ENCODE measurements at places on chromosomes 6 and 20.
A peak's percentile ranks its signal among the peaks of the same experiment; 100 is the strongest.

DNA sequence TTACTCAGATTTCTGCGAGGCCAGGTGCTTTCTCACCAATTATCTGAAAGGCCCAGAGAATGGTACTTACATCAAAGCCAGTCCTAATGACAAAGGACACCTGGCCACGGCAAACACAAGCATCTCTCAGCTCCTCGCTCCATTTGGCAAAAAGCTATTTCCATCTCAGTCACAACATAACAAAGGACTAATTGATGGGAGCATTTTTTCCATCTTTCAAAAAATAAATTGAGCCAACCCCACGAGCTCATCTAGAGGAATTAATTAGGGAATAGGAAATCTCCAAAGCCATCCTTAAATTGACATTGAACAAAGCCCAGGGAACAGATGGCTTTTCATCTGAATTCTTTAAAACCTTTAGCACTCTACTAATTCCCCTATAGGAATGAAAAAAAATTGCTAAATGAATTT is 236.7 kb downstream of the HAO1 start:
- no peak for DNase-seq

DNA sequence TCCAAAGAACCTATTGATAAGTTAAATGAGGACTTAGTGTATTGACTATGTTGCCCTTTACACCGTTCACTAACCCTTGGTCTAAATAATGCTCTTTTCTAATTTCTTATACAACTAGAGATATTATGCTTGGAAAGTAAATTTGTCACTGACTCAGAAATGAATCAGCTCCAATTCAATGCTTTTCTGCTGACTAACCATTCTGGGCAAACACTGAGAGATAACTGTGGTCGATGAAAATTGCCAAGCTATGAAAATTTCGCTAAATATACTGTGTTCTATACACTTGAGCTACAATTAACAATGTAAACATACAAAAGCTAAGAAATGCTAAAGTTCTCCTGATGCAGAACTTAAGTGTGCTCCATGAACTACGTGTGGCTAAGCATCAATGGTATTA is 23.1 kb upstream of the FBXO9 start:
- DNase-seq: no peak

- DNase-seq: no peak
Observed at GRCh38 chr6:135113860-135114259, 59.2 kb upstream of the HBS1L start.

- peak; percentile 62 for DNase-seq
Observed at GRCh38 chr6:225121-225721, 67.1 kb upstream of the DUSP22 start.

GRCh38 chr6:162625846-162626540 is 101.6 kb downstream of the PRKN start:
- no peak for DNase-seq

DNA sequence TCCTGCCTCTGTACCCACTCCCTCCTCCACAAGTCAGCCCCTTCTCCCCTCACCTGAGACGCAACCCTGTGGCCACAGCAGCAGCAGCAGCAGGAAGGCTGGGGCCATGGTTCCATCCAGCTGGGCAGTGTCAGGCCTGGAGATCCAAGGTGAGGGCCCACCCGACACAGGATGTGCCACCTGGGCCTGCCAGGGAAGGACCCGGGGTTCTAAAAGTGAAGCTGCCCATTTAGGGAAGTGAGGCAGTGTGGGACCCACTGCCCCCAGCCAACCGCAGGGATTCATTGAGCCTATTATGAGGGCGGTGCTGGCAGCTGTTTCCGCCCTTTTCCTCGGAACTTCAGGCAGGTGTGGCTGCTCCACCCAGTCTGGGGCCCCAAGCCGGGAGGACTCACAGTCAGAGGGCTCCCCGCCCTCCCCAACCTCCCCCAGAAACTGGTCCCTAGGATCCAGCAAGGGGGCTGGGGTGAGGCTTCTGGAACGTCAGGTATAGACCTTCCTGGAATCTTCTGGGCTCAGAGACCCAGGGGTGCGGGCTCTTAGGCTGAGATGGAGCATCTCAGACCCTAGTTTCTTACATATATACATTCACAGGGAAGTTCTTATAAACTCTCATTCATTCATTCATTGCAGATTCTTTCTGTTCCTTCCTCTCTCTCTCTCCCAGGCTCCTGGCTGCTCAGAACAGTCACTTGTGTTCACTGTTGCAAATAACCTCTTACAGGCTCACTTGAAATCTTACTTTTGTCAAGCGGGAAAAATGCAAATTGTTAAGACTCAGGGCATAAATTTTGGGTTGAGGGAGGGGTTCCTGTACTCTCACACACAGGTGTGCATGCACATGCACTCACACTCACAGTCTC is at the start of gene TREML2:
Gene TREML2, minus strand, starts transcription at position 249 of the 863 bp plus-strand sequence. Its CDS starts 141 bp downstream, at position 108.
- peak; percentile 15 for DNase-seq

DNA sequence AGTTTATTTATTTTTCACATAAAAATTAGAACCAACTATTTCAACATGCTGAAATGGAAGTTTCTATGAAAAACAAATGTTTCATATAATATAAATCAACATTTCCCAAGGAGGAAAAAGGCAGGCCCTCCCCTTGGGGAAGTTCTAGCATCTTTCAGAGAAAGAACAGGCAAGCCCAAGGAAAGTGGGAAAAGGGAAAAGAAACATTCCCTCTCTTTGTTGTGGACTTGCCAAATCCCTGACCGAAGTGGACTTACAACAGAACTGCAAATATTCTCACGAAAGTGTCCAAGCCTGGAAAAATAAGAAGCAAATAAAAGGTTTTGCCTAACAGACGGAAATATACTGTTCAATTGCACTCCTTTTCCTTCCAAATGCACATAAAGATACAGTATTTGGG is 214.4 kb downstream of the ATXN1 start:
- no peak for DNase-seq

DNA sequence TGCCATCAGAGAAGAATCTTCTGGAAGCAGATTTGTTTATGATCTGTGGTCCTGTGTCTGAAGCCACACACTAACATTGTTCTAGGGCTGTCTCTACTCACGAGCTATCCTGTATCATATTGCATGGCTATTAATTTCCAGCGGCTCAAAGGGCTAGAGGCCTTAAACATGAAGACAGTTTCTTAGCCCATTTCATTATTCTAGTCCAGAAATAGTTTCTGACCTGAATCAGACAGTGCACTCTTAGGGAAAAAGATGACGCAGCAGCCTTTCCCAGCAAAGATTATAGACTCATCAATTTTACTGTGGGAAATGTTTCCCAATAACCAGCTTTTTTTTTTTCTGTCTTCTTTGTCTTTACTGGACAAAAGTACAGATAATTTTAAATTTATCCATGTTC is 105.3 kb upstream of the SUPT3H start:
- no peak for DNase-seq

- DNase-seq: peak; percentile 5
Observed at GRCh38 chr6:4637691-4638433, 138.3 kb upstream of the CDYL start.

DNA sequence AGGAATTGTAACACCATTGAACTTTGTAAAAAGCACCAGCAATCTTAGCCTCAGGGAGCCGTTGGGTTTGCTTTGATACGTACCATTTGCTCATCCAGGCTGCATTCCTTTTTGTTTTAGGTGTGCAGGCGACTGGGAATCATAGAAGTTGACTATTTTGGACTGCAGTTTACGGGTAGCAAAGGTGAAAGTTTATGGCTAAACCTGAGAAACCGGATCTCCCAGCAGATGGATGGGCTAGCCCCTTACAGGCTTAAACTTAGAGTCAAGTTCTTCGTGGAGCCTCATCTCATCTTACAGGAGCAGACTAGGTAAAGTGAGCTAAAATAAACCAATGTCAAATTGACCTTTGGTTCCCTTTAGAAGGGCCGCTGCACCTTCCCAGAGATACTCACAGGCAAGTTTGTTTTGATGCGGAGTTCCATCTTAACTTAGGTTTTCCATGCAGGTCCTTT is 1.6 kb downstream of the MYLIP start:
- no peak for DNase-seq

GRCh38 chr6:116369540-116369939 is 1.2 kb upstream of the DSE start:
- no peak for DNase-seq

- DNase-seq: no peak
Observed at GRCh38 chr20:62381202-62381797, 5.6 kb upstream of the RPS21 start.

GRCh38 chr6:10759312-10759839 is 11.8 kb downstream of the TMEM14B start:
- no peak for DNase-seq

DNA sequence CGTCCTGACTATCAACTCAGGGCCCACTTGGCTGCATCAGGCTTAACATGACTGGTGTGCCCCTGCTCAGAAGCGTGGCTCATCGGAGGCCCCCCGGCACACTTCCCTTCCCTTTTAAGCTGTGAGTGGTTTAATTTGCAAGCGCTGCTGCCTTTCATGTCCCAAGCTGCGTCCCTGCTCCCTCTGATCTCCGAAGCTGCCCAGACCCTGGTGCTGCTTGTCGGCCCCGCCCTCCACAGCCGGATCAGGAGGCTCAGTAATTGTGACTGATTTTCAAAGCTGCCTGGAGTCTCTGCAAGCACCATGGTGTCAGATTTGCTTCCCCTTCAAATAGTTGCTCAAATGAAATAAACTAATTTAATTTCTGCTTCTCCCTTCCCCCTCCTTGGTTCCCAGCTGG is 71.1 kb downstream of the CDH22 start:
- no peak for DNase-seq

- DNase-seq: no peak
Observed at GRCh38 chr6:130811932-130812331, 15.3 kb upstream of the SMLR1 start.

- DNase-seq: no peak
Observed at GRCh38 chr6:90135667-90136066, 161.0 kb downstream of the BACH2 start.

- DNase-seq: no peak
Observed at GRCh38 chr6:36906539-36907325, 21.0 kb downstream of the C6orf89 start.

GRCh38 chr6:83378621-83379388 is 52.0 kb downstream of the ME1 start:
- DNase-seq: no peak

DNA sequence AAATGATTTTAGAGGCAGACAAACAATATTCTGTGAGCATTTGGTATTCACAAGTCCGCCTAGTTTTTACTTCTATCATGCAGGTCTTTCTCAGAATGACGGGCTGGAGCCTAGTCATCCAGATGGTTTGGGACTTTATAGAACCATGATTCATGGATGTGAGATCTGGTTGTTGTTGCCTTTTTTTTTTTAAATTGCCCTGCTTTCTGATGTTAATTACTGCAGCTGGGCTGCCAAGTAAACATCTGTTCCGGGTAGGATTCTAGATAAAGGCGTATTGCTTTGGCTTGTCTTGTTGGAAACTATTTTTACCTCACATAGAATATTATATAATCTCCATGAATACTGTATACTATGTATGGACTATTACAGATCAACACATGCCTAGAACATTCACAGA is 58.1 kb downstream of the RNF217 start:
- DNase-seq: no peak

DNA sequence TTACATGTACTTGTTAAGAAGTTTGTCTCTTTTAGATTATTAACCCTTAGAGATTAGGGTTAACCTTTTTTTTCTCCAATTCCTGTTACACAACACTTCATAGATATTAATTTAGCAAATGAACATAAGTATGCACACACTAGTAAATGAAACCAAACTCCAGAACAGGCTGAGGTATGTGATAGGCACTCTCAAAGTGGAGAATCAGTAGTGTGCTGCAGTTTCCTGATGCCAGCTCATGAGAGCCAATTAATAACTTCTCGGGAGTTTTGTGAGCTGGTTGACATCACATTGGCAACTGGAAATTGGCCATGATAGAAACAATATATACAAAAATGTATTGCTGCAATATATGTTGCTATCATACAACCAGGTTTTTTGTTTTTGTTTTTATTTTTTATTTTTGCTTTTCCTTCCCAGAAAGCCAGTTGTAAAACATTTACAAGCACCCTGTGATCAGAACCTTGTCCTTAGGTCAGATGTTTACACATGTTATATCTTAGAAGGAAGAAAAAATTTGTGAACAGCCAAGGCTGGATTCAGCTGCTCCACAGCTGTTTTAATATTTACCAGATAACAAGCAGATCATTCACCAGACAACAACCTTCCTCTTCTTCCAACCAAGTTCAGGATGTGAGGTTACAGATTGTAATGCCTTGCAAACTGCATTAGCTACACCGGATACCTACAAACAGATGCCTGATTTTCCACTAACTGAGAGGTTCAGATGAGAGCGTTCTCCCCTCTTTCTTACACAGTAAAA is 42.4 kb upstream of the ECHDC1 start:
- no peak for DNase-seq

DNA sequence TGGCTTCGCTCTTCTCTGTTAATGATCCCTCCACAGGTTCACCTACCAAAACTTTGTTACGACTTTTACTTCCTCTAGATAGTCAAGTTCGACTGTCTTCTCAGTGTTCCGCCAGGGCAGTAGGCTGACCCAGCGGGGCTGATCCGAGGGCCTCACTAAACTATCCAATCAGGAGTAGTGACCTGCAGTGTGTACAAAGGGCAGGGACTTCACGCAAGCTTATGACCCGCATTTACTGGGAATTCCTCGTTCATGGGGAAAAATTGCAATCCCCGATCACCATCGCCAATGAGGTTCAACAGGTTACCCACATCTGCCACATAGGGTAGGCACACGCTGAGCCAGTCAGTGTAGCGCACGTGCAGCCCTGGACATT is 771.4 kb upstream of the DEFB115 start:
- DNase-seq: no peak

DNA sequence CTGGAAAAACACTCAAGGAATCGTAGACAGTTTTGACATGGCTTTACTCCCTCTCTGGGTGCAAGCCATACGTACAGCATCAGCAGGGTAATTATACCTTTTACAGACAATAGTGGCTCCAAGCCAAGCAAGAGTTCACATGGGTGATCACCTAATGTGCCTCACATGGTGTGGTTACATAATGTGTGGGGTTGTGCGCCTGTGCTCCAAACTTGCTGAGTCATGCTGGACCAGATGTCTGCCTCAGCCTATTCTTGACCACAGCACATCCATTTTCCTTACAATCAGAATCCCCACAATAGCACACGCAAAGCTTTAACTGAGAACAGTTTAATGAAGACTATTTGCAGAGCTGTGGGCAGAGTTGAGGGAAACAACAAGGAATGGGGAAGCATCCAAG is 74.5 kb downstream of the ALDH8A1 start:
- no peak for DNase-seq
